Activated CD8-positive, alpha-beta memory T cell treated with anti-CD3 and anti-CD28 coated beads, Interleukin-2, amount 50 U/mL, for 48 hours (primary cell): ENCODE measurements at places on chromosomes 5 and 9.
A peak's percentile ranks its signal among the peaks of the same experiment; 100 is the strongest.

DNA sequence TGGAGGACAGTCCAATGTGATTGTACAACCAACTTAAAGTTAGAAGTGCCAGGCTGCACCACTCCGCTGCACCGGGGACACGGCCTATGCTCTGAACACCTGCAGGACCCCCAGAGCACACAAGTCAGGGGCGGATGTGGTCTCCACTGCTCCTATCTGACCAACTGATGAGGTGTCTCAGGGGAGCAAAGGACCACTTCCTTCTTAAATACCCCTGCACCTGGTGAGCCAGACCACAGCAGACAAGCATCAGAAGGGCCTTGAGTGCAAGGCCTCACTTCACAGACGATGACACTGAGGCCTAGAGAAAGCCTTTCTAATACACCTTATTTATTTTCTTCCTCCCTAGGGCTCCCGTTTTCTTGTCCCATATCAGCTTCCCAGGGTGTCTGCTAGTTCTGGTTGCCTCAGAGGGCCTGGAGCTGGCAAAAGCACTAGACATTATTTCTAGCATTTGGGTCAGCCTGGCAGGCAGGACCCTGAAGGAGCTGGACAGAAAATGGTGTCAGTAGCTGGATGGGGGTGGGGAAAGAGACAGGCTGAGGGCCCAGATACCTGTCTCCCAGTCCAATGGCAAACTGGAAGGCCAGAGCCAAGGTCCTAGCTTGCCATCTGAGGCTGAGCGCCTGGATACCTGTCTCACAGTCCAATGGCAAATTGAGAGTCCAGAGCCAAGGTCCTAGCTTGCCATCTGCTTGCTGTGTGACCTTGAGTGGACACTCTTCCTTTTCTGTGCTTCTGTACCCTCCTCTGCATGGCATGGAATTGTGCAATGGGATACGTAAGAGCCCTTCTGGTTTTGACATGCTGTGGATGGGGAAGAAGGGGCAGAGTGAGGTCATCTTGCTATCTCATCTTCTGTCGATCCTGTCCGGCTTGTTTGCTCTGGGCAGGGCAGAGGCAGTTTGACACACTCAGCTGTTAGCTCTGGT, 9.0 kb downstream of the CCDC69 start:
- DNase-seq, result peak; percentile 70

- DNase-seq, result no peak
Observed at GRCh38 chr5:42109006-42109572, 184.0 kb downstream of the FBXO4 start.

DNA sequence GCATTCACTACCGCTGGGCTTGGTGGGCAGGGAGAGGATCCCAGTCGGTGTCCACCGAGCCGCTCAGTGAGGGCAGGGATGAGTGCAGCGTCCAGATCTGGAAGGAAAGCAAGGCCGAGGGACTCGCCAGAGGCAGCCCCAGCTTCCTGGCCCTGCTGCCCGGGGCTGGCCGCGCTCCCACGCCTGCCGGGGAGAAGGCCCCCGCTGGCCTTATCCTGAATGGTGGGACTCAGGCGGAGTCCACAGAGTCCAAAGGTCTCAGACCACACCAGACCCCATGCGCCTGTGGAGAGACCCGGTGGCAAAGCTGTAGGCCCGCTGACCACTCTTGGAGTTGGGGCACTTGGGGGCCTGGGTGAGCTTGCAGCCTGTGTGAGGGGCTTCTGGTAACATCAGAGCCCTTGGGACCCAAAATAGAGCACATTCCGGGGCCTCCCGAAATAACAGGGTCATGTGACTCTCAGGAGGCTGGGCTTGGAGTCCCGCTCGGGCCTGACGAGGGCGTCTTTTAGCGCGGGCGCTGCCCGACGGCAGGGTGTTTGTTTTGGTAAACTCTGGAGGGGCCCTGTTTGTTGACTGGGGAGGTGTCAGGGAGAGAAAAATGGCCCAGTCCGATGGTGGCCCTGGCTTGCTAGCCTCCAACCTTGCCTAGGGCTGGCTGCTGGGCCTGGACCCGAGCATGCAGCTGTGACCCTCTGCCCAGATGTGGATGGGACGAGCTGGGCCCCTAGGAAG, 2.8 kb downstream of the RXRA start:
- no peak for DNase-seq

DNA sequence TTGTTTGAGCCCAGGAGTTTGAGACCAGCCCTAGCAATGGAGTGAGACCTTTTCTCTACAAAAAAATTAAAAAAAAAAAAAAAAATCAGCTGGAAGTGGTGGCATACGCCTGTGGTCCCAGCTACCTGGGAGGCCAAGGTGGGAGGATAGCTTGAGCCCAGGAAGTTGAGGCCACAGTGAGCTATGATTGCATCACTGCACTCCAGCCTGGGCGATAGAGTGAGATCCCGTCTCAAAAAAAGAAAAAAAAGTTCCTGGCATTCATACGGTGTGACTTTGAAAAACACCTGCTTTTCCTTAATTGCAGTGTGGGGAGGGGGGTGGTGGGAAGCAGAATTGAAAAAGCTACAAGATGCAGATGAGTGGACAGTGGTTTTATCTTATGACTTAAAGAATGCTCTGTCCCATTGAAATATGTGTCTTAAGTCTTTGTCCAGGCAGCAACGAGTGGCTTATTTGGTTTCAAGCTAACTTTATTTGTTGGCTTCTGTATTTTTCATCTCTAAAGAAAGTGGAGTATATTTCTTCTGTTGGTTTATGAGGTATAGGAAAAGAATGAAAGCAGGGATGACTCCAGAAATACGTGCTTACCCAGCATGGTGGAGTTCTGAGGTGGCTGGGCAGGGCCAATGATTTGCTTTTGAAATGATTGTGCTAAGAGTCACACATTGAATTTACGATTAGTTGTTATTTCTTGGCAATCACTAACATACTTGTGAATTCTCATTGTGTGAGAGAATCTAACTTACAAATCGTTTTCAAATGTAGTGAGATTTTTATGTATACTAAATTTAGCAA, 27.8 kb downstream of the ROPN1L start:
- DNase-seq, result no peak

DNA sequence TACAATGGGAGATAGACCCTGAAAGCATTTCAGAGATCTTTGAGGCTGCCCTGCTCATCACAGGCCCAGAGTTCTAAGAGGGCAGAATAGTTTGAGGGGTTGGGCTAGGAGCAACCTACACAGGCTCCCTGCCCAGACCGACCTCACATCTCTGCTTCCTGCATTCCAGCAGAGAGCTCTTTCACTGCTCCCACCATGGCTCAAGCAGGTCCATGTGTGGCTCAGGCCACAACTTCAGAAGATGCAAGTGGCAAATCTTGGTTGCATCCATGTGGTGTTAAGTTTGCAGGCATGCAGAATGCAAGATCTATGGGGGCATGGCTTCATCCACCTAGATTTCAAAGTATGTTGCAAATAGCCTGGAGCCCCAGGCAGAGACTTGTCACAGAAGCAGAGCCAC, 39.0 kb downstream of the GDA start:
- DNase-seq, result no peak

DNA sequence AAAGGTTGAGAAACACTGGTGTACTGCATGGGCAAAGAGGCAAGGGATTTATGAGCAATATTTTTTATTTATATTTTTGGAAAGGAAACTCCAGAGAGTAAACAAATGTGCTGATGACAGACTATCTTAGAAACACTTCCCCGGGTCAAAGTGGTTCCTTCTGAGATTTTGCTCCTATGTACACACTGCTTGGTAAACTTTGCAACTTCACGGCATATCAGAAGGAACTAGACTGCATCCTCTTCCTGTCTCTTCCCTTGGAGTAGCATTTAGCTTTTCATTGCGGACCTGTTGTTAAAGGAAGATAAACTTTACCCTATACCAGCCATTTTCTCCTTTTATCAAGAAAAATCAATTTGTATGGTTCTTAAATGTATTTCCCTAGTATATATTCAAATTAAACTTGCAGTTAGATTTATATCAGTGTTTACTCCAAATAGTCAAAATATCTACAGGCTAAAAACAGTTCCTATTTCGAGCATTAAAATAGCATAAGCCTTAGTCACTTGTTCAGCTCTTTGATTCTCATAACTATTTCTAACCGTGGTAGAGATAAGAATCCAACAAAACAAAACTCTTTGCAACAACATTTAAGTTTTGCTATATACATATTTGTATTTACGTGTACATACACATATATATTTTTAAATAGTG, 48.0 kb upstream of the LRRC19 start:
- DNase-seq, result no peak

DNA sequence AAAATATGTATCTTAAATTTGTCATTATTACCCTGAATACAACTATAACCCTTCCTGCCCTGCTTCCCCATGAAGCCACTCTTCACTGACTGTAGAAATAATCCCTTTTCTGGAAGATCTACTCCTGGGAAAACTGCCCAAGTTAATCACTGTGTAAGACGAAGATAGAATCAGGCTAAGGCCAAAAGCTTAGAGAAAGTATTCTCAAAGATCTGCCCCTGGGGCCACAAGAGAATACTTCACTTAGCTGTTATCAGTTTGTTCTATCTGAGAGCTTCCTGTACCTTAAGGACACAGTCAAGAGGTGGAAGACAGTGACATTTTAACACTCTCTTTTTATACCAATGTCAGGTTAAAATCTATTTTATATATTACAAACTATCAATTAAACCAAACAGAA, 33.8 kb downstream of the RNF145 start:
- no peak for DNase-seq

DNA sequence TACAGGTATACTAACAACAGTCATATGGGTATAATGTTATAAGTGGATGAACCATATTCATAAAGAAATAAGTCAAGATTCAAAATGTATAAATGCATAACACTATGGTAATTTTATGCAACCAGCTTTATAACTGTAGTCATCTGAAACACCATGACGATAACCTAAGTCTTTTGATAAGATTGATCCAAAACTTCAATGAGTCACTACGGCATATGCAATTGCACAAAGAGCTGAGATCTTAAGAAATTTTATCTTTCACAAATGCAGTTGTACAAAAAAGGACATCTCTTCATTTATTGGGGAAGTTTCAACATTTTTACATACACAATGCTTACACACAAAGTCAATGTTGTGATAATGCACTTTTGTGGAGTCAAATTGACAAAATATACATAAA, 20.3 kb downstream of the FAM81B start:
- no peak for DNase-seq

DNA sequence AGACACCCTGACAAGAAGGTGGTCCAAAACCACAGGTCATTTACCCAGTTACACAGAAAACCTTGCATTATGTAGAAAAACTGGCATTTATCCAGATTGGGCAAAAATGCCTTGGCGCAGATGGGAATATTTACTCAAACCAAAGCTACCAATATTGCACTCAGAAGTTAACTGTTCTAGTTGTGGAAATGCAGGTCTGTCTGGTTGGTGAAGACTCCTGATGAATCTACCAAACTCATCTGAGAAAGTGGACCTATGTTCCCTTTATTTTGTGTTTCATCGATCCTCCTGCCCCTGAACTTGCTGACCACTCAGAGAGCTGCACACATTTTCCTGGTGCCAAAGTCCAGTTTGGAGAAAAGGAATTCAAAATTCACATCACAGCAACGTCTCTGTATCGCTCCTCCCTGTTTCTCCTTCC, 85.2 kb upstream of the ALDH1A1 start:
- DNase-seq, result no peak

DNA sequence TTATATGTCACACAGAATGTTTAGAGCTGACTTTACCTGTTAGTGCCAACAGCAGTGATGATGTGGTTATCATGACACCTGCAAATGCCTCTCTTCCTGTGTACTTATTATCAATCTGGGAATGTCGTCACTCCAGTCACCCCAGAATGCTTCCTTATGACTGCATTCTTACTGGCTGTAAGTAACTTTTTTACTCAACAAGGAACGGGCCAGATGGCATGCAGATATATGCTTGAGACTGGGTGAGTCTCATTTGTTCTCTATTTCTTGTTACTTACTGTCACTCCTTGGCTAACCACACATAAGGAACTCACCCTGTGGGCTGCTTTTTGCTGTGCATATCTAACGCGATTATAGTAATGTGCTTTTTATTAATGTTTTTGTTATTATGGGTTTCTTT, 385.5 kb upstream of the MEF2C start:
- DNase-seq, result no peak

DNA sequence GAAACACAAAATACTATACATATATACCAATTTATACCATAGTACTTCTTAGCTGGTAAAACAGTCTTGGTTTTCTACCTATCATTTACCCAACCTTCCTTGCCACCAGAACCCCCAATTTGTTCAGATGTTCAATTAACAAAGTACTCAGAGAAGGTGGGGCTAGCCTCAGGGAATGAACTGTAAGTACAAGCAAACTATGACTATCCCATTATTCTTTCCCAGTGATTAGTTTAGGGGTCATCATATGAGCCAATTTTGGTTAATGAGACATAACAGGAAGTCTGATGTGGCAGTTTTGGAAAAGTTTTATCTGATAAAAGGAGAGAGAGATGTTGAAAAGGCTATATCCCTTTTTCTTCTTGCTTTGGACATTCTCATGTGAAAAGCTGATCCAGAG, 125.8 kb downstream of the DTWD2 start:
- no peak for DNase-seq

DNA sequence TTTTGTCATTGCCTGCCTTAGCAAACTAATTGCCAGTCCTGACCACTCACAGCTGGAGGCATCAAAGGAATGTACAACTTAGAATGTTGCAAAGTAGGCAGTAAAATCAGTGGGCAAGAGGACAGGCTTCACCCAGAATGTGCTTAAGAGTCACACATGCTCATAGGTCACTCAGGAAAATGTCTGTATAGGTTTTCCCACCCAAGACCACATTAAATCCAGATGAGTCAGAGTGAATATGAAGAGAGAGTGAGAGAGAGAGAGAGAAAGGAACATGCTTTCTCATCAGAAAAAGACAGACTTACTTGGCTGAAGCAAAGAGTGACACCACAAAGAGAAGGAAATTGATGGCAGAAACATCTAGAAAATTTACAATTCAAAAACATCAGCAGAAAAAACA, 37.9 kb downstream of the PLEKHG4B start:
- DNase-seq, result no peak

- DNase-seq, result no peak
Observed at GRCh38 chr9:136389396-136389795, 10.6 kb downstream of the SNAPC4 start.

DNA sequence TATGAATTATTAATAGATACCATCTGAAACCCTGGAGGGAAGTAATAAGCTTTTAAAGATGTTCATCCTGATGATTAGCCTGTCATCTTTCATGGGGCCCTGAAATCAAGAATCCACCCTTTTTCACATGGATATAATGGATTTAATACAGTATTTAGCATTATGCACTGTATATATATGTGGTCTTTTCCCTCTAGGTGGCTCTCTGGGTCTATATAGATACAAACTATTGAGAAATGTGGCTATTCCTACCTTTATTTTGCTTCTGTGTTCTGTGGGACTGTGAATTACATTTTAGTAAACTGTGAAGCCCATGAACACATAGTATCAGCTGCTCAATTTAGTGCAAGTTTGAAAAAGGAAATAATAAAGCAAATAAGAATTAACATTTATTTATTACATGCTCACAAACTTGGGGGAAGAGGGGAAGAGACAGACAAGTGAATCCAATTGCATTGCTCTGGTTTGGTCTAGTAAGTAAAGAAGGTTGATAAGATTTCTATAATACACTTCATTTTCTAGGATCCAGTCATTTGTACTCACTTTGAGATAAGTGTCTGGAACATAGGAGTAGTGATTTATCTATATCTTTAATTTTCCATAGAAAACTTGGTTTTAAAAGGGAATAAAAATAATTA, 112.2 kb downstream of the SCAMP1 start:
- no peak for DNase-seq

GRCh38 chr9:17876687-17877086, 297.8 kb downstream of the SH3GL2 start:
- no peak for DNase-seq

GRCh38 chr5:50709471-50709870, 43.0 kb downstream of the PARP8 start:
- no peak for DNase-seq

GRCh38 chr9:107536462-107536861, 46.9 kb upstream of the KLF4 start:
- DNase-seq, result no peak
